GM12878 (cell line): ENCODE measurements at places on chromosomes 2 and 18. TPM values are rescaled to one million over a fixed set of nuclear protein-coding genes. Genes with fewer than 3 reads are reported as not detected.

The ERLEC1 gene
- 47.8 and 52.7 TPM in 2 replicates for polyA plus RNA-seq

The GNAL gene
- polyA plus RNA-seq, result 0.37 and 0.39 TPM in 2 replicates

The CD207 gene
- not detected in 2 replicates for polyA plus RNA-seq

The MYCN gene
- not detected in 2 replicates for polyA plus RNA-seq

The MARS2 gene
- polyA plus RNA-seq, result 22.4 and 22.7 TPM in 2 replicates

The LONRF2 gene
- polyA plus RNA-seq, result 0.01 TPM in 1 of 2 replicates, not detected in the other

The PSMA8 gene
- 0.09 TPM in 1 of 2 replicates, not detected in the other for polyA plus RNA-seq

The ALK gene
- not detected in 2 replicates for polyA plus RNA-seq

The GAL3ST2 gene
- polyA plus RNA-seq, result not detected in 2 replicates

The OSR1 gene
- not detected in 2 replicates for polyA plus RNA-seq

The ST8SIA5 gene
- polyA plus RNA-seq, result 0.19 TPM in 1 of 2 replicates, not detected in the other

The GKN2 gene
- polyA plus RNA-seq, result not detected in 2 replicates

The GPR55 gene
- 12.5 and 13.2 TPM in 2 replicates for polyA plus RNA-seq

The DSG1 gene
- 3.5 and 3.7 TPM in 2 replicates for polyA plus RNA-seq
